Globus pallidus (tissue), 1 donor: ENCODE measurements at places on chromosomes 7 and 10.
A peak's percentile ranks its signal among the peaks of the same experiment; 100 is the strongest.

DNA sequence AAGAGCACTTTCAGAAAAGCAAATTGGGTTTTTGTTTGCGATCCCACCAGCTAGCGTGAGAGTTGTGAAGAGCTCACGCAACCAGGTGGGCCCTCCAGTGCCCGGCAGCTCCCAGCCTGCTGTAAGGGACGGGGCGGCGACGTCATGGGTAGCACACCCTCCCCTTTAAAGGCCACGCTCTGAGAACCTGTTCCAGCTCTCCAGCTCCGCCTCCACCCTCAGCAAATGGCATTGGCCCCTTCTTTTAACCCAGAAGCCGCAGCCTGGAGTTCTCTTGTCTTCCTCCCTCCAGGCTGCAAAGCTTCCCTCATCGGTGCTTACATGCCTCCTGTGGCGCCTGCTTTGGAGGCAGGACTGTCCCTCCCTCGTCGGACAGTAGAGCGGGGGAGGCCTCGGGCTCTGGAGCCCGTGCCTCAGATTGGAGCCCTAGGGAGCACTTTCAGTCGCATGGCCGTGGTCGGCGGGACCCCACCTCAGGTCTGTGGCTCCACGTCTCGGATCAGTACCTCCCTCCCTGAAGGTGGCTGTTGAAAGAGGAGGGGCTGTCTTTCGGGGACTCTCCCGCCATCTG, 32.9 kb downstream of the WIPI2 start:
- no peak for DNase-seq

- no peak for DNase-seq
Observed at GRCh38 chr7:37040330-37040729, 316.0 kb upstream of the AOAH start.

- DNase-seq: no peak
Observed at GRCh38 chr10:31698181-31698830, 230.3 kb downstream of the ARHGAP12 start.

DNA sequence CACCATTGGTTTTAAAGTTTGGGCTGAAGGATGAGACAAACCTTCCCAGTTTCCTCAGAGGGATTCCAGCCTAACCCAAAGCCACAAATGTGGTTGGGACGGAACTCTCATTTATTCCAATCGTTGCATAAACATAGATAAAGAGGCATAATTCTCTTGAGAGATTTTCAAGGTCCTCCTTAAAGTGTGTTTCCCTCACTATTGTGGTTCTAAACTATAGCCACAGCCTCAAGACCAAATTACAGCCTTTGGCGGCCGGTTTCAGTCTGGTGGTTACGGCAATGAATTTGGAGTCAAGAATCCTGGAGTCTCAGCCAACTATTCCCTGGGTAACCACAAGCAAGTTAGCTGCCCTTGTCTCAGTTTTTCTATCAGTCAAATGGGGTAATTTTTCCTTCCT, 42.6 kb downstream of the SEM1 start:
- DNase-seq: no peak

DNA sequence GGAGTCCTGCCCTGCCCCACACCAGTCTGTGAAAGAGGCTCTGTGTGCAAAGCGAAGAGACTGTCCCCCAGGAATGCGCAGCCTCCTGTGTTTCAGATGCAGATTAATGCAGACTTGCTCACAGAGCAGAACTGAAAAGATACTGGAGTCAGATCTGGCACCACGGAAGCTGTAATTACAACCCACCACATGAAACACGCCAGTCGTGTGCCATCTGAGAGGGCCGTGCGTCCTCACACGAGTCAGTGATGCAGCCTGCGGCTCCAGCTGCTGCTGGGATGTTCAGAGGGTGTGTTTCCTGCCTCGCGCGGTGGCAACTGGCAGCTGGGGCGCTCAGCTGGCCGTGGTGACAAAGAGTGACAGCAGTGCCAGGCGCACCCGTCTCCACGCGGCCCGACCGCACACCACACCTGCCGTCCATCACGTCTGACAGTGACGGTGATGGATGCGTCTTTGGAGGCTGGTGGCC, 50.0 kb downstream of the NKX6-2 start:
- peak; percentile 93 for DNase-seq

DNA sequence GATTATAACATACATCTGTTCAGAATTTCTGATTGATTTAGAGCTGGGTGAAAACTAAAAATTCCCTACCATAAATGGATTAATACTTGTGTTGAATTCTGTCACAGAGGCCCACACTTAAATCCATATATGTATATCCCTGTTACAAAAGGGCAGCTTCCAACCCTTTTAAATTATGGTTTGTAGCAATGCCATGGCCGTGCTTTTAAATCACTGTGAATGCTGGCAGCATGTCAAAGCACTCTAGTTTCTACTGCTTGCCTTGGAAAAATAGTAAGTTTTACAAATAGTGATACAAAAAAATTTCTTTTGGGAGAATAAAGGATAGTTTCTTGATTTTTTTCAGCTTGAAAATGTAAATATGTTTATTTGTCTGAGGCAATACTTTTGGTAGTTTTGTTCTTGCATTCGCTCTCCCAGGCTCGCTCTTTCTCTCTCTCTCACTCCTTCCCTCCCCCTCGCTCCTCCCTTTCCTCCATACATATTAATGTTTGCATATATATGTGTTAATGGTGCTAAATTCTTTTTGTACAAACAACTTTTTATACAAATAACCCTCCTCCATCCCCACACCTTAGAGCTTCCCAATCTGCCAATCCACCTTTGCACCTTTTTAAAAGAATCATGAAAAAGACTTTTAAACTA, 29.8 kb downstream of the TES start:
- no peak for DNase-seq

DNA sequence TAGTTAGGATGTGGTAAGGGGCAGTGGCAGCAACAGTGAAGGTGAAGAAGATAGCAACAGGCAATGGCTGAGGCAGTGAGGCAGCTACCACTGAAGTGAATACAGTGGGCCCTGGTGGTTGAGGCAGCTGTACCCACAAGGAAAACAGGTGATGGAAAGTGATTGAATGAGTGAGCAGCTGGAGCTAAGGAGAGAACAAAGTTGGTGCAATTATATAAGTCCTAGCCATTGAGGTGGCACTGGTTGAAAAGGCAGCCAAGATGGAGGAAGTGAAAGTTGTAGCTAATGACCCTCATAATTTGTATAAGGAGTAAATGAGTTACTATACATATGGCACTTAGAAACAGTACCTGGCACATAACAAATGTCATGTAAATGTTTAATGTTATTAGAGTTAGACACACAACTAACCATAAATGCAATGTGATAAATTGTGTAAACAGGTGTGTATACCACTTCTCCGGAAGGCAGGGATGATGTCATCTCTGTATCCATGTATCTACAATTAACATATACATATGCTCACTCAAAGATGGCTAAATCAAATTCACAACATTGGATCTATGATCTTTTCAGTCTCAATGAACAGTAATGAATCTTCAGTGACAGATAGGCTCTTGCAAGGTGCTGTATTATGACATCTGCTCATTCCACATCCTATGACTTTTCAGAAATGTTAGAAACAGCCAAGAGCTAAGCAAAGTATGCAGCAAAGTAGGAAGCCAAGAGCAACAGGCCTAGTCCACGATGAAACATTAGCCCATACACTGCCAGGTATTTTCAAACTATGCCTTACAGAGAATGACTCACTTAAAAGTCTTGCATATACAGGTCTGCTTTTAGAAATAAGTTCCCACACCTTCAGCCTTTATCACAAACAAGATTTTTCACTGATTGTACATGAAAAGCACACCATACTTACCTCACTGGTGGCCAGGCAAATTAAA, 10.7 kb downstream of the XPNPEP1 start:
- no peak for DNase-seq
